CD4-positive, alpha-beta T cell treated with Interleukin-15 for 4 hours (primary cell): ENCODE measurements at places on chromosomes 11 and 22.

DNA sequence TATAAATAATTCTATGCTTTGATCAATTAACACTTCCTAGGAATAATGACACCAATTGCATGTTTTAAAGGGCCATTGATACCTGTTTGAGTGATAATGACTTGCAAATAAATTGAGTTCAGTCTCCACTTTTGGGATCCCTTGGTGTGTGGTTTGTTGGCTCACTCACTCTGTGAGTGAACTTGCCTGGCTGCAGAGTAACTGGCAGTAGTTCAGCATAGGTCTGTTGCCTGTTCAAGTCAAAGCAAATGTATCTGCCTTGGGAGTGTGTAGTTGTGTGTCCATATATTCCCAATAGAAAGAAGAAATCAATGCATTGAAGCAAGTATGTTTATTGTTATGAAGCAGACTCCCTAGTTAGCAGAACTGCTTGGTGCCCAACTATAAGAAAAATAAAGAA is 49.3 kb downstream of the TRIM44 start:
- DNase-seq: no peak

DNA sequence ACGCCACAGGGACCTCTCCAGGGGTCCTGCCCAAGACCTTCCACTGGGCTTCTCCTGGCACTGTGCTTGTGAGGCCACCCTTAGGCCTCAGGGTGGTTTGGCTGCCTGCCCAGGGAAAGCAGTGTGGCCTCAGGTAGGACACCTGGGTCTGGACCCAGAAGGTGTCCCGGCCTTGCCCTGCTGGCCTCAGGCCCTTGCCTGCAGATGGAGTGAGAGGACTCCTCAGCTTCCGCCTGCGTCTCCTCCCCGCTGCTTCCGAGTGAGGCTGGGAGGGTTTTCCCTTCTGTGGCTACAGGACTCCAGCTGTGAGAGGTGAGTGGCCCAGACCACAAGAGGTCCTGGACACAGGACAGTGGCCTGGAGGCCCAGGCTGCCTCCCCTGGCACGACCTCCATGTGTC is 60.4 kb downstream of the WNT7B start:
- no peak for DNase-seq

DNA sequence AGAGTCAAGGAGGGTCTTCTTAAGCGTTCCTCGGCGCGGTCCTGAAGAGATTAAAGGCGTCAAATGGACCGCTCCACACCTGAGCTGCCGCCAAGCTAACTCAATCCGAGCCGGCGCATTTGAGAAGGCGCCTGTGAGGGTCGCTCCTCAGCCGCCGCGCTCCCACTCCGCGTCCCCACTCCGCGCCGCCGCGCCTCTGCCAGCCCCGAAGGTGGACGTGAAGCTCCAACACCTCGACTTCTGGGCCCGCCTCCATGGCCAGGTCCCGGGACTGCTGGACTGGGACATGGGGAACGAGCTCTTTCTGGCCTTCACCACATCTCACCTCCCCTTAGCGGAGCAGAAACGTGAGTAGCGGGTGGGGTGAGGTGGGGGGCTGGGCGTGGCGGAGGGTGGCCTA is at the start of gene FOXR1:
FOXR1 (plus strand) TSS at position 116 of the 400 bp plus-strand sequence; CDS start at position 287, 171 bp downstream.
- no peak for DNase-seq

- DNase-seq: no peak
These were observed 5.9 kb downstream of the RPS6KA4 start for GRCh38 chr11:64364911-64365310.

DNA sequence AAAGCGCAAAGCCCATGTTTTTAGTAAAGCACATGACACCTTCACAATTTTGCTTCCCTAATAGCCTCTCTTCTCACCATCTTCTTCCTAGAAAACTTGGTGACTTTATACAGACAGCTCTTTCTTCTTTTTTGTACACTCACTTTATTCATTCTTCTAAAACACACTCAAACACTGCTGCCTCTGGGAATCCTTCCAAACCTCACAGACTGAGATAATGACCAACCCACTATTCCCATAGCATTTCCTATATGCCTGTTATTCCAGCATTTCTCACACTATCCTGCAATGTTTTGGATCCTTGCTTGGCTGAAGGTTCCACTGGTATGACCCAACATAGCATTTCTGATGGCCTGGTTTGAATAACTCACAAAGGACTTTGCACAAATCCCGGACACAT is 442.1 kb upstream of the CCDC90B start:
- no peak for DNase-seq

- DNase-seq: no peak
These were observed at the start of gene LRP5 for GRCh38 chr11:68312117-68312779. TSS of gene LRP5 (plus strand) at chr11:68312591. CDS start at chr11:68312715, 124 bp downstream.

- no peak for DNase-seq
These were observed 91.4 kb downstream of the RPL27A start for GRCh38 chr11:8773916-8774539.

- DNase-seq: no peak
These were observed 31.3 kb upstream of the RRM1 start for GRCh38 chr11:4063348-4063747.

DNA sequence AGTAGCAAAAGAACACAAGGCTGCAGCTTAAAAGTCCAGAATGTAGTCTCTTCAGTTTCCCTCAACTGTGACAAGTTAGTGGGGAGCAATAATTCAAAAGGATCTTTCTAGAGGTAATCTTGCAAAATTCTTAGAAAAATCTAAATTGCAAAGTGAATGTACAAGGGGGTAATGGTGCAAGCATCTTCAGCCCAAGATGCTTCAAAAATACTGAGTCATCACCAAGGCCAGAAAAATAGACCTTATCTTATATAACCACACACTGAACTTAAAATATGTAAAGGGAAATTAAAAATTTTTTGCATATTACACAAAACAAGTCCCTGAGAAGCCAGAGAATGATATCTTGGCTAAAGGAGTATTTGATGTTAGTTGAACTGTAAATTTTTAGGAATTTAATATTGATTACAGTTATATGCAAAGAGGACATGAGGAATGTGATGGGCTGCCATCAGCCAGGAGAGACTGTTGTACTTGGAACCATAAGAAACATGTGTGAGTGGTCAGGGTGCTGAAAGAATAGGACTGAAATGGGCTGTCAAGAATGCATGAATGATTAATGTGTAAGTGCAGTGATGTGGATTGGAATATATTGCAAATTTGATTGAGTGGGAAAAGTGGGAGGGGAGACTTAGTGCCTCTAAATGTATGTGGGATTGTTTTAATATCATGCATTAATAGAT is 85.7 kb upstream of the LIN7C start:
- DNase-seq: no peak

- no peak for DNase-seq
These were observed 22.1 kb downstream of the LMO2 start for GRCh38 chr11:33869481-33870422.

- no peak for DNase-seq
These were observed 377.1 kb upstream of the ISX start for GRCh38 chr22:34688825-34689224.

DNA sequence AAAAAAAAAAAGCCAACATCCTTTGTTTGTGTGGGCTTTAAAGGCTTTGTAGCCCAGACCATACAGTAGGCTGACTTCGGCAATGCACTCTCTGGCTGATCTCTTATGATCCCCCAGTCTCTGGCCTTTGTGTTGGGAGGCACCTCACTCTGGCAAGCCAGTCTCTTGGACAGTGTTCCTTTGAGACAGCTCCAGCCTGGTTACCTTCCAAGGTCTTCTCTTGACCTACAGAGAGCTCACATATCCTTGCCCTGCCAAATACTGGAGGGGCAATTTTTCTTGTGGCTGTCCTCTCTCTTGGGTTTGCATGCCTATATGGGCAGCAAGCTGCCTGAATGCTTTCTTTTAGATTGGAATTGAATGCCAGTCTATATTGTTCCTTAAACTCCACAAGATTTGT is 69.8 kb downstream of the SESN3 start:
- no peak for DNase-seq

DNA sequence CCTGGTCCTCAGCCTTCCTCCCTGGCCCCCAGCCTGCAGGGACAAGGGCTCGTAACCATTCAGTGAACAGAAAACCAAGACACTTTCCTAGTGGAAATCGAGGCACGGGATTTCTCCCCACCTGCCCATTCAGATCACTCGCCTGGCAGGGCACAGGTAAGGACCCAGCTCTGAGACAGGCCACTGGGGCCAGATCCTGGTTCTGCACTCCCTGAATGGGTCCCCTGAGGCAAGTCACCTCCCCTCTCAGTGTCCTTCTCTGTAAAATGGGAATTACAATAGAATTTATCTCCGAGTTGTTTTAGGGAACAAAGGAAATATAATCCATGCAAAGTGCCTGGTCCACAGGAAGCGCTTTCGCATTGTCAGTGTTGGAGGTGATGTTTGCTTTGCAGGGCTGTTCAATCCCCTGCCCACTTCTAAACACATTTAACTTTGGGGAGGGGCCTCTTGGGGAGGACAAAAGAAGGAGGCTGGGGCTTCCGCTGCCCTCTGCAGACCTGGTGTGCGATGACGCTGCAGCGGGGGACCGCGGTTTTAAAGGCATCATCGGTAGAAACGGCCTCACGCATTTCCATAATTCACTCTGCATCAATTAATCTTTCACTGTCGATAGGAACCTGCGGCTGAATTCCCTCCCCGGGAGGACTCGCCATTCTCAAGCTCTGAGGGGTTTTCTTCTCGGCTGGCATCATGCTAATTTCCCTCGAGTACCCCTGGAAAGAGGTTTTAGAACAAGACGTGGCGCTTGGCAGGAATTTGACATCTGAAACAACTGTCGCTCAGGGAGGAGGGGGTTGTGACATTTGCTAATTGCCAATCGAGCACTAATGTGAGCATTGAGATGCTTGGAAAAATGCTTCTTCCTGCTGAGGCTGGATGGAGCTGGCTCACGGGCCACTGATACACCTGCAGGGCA is 70.4 kb upstream of the FGF3 start:
- no peak for DNase-seq

- DNase-seq: no peak
These were observed 14.3 kb downstream of the TP53AIP1 start for GRCh38 chr11:128928400-128928799.
